ENCODE measurements at places on chromosomes 16 and 17. TPM values are rescaled to one million over a fixed set of nuclear protein-coding genes. Genes with fewer than 3 reads are reported as not detected.

DNA sequence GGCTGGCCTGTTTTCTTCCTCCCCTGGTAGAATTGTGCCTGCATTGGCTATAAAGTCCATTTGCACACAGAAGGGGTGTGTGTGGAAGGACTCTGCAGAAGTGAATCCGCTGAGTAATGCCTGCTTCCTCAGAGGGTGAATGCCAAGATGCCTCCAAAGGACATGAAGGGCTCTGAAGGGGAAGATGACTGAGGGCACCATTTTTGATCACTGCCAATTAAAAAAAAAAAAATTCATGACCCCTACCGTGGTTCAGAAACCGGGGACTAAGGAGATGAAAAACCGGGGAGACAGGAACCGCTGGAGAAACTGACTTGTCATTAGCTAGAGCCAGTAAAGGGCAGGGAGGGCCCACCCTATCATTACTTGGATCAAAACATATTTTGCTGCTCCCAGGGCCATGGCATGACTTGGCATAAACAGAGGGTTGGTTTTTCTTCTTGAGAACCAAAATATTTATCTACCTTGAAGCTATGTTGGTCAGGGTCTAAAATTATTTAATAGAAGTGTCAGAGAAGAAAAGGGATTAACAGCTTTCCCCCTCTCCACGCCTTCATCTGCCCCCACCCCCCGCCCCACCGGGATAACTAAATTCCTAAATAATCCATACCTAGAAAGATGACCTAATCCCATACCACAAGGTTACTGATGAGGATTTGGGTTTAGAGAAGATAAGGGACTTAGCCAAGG, 3.6 kb upstream of the USP7 start:
- DNase-seq: no peak

DNA sequence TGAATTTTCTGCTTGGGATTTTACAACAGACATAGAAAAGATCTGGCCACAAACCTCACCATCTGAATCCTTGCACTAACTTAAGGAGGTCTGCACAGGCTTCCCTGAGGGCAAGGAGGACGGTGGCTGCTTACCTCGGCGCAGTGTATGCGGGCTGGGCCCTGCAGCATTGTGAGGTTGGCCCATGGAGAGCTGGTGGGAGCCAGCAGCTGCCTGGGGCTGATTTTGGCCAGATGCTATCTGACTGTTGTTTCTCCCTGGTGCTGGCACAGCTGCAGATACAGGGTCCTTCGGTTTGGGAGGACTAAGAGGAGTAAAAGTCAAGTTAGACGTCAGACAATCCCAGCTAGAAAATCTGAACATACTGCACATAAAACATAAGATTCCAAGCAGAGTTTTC, 79.8 kb downstream of the ARHGAP17 start:
- DNase-seq: no peak

DNA sequence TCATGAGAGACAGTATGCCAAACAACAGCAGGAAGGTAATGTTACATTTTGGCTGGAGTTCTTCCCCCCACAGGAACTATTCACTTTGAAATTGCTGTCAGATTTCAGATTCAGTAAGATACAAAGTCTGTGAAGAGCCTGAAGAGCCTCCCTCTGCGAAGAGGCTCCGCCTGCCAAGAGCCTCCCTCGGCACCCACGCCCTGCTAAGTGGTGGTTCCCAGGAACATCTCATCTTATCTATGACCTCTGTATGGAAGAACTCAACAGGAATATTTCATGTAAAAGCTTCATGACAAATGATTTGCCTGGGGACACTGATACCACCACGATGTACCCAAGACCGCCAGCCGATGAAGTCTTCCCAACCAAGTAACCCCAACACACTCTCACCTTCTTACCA, 3.2 kb downstream of the ZC3H7A start:
- DNase-seq: no peak

DNA sequence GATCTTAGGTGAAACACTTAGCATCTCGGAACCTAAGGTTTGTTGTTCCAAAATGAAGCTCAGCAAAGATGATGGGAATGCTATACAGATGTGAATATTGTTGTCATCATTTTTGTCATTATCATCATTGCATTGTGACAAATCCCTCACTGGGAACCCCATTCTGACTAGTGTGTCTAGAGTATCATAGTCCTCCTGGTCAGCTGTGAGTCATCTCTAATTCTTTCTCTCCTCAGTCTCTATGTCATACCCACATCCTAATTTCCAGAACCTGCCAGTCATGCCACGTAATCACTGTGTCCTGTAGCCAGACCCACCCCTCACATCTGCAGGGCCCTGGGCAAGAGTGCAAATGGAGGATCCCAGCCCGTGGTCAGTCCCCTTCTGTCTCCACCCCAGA, 60.5 kb upstream of the CLEC3A start:
- DNase-seq: no peak

The ARL2BP gene
- polyA plus RNA-seq: 36.0 TPM

DNA sequence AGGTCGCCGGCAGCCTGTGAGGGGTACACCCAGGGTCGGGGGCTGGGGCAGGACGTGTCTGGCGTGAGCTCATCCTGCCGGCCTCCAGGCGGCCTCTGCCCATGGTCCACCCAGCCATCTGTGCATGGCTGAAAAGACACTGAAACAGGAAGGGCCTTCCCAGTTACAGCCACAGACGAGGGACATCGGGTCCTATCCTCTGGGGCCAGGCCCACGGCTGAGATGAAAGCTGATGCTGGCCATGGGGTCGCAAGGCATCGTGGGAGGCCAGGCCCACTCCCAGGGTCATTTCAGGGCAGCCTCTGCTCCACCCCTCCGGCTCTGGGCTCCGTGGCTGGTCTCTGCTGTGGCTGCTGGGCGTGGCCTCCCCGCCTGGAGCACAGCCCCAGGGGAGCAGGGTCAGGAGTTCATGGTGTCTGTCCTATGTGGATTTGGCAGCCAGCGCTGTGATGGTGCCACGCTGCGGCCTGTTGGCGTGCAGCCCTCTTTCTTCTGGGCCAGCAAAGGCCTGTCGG, 16.6 kb upstream of the ATP6V0C start:
- no peak for DNase-seq

DNA sequence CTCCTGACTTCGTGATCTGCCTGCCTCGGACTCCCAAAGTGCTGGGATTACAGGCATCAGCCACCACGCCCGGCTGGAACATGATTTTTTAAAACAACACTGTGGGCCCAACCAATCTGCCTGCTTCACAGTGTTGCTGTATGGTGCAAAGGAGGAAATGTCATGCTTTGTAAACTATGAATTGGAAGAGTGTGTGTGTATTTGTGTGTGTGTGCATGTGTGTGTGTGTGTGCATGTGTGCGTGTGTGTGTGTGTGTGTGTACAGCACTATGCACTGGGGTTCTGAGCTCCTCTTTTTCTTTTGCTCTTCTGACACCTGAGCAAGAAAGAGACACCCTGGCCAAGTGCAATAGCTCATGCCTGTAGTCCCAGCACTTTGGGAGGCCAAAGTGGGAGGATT, 14.5 kb upstream of the CNOT1 start:
- no peak for DNase-seq

The KRTAP9-9 gene
- polyA plus RNA-seq: not detected

DNA sequence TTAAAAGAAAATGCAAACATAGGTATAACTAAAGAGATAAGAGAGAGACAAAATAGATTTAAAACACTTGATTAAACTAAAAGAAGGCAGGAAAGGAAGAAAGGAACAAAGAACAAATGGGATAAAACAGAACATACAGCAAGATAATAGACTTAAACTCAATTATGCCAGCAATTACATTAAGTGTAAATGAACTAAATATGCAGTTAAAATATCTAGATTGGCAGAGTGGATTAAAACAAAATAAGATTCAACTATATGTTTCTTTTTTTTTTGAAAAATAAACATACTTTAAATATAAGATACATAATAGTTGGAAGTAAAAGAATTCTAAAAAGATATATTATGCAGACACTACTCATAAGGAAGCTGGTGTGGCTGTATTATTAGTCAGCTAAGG, 9.7 kb upstream of the CFAP20 start:
- no peak for DNase-seq

The NLRC3 gene
- 0.86 TPM for polyA plus RNA-seq

DNA sequence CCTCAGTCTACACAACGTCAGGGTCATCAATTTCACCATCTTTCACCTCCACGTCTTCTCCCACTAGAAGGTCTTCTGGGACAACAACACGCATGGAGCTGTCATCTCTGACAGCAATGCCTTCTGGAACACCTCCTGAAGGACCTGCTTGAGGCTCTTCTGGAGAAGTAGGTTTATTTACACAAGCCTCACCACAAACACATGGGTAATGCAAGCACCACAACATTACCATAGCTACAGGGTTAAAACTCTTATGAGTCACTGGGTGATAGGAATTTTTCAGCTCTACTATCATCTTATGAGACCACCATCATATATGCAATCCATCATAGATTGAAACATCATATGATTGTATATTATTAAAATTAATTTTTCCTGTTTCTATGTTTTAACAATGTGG, 215.4 kb downstream of the CHD9NB start:
- no peak for DNase-seq

DNA sequence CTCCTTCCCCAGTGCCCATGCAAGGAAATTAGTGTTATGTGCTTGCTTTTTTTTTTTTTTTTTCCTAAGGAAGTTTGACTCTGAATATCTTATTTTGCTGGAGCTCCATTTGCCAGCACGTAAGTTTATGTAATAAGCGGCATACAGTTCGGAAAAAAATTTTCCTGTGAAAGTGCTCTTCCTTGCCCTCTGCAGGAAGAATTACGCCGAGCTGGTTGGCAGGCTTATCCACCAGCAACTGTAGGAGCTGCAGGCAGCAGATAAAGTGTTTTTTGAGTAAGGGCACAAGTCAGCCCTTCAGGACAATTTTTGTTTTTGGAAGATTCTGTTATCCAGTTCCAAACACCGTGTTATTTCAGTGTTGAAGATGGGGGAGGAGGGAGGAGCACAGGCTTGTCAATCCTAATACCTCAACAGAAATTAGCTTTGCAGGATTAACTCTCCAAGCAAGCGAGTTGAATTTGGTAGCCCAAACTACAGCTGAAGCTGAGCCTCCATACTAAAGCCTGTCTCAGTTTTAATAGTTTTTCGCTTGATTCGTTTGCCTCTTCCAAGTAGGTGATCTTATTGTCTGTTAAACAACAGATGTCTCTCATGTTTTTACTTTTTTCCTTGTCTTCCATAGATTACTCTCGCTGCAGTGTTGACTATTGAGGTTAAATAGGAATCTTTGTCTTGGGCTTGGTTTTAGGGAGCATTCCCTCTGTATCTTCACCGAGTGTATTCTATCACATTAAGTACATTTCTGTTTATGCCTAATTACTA, 1.1 kb downstream of the SPECC1 start:
- peak; percentile 65 for DNase-seq

DNA sequence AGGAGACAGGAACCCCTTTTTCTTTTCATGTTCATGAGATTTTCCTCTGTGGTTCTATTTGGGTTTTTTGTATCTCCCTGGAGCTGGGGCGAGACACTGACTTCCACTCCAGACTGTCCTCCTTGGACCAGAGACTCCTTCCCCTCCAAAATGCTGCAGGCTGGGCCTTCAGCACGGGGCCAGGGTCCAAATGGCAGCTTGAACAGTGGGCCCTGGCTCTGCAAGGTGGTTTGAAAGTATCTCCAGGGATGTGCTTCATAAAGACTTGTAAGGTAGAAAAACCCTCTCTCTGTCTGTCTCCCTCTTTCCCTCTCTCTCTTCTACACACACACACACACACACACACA, 236.1 kb downstream of the ZNF423 start:
- no peak for DNase-seq

- DNase-seq: no peak
Observed at GRCh38 chr17:31535581-31535981, 144.1 kb downstream of the RAB11FIP4 start.

The HOXB2 gene
- polyA plus RNA-seq: 11.3 TPM

The SYT17 gene
- 6.0 TPM for polyA plus RNA-seq

- no peak for DNase-seq
Observed at GRCh38 chr17:78131172-78132083, 857 bp downstream of the TMC8 start.

DNA sequence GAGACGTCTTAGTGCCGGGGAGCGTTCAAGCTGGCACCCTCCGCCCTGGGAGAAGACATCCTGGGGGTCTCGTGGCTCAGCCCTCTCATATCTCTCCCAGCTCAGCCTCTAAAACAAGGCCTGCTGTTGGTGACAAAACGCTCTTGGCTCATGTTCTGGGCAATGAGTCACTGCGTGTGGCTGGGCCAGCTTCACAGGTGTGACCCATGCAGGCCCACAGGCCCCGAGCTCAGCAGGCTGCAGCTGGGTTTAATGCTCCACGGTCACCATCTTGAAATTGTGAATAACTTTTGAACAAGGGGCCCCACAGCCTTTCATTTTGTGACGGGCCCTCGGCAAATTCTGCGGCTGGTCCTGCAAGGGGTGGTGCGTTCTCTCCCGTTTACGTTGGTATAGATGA, 22.4 kb downstream of the GAA start:
- no peak for DNase-seq

DNA sequence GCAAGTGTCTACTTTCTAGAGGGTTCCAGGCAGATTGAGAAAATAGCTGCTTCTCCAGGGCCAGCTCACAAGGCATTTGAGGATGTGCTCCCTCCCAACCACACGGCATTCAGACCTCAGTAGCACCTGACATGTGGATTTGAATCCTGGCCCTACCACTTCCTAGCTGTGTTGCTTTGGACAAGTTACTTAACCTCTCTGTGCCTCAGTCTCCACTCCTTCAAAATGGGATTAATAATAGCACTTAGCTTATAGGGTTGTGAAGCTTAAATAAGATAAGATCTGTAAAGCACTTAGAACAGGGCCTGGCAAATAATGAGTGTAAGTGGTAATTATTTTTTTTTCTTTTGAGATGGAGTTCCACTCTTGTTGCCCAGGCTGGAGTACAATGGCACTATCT, 21.0 kb upstream of the NOMO2 start:
- DNase-seq: no peak

DNA sequence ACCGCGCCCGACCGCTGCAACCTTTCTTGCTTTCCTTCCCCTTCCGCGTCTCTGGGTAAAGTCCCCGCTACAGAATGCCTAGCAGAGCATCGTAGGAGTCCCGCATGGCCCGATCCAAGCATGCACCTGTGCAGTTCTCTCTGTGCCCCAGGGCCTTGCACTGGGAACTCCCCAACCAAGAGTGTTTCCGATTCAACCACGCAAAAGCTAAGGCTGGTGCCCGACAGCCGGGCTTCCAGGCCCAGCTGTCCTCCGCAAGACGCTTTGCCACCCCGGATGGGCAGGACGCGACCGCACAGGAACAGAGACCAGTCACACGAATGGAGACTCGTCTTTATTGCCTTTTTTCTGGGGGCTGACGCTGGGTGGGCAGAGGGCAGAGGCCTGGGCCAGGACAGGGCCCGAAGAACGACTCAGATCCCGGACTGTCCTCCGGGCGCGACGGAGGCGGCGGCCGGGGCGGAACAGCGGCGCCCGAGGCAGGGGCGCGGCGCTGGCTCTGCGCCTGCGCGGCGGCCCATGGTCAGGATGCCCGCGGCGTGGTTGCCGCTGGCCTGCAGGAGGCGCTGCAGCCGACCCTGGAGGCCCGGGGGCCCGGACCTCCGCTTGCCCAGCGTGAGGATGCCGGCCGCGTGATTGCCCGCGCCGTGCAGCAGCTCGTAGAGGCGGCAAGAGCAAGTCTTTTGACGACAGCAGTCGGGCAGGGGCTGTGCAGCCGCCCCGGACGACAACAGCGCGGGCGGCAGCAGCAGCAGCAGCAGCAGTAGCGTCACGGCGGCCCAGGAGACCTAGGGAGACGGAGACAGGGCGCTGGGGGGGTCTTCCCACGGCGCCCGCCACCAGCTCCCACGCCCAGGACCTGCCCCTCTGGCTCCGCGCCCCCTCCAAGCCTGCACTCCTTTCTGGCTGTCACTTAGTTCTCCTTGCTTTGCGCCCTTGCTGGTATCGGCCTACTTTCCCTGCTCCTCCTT, 1.2 kb downstream of the HCRT start:
- DNase-seq: peak; percentile 73
